ENCODE measurements at places on chromosomes 2 and 18.

DNA sequence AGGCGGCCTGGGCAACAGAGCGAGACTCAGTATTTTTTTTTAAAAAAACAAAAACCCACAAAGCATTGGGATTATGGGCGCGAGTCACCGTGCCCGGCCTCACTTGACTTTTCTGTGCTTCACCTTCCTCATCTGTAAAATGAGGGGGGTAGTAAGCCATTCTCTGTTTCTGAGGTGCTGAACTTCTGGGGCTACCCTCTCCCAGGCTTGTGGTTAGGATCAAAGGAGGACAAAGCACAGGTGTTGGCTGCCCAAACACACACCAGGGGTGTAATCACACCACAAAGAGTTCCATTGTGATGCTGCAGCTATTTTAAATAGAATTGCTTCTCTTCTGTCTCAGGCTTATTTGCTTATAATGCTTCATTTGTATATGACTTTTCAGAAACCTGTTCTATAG lies 35.8 kb upstream of the INHBB start:
- no peak for DNase-seq

DNA sequence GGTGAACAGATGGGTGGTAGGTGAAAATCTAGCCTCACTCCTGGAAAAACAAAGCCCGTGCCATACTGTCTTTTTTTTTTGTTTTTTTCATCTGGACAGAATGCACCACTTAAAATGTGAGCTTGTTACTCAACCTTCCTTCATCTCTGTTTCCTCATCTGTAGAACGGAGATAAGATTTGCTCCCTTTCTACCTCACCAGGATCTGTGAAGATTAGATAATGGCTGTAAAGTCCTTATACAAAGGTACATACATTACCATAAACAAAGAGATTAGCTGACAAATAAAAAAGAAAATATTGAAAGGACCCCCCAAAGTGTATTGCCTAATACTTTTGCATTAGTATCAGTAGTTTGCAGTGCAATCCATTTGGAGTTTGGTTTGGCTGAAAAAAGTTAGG lies 75.4 kb upstream of the ZEB2 start:
- no peak for DNase-seq

- no peak for DNase-seq
Observed at GRCh38 chr2:97754690-97755346, 41.4 kb downstream of the ZAP70 start.

DNA sequence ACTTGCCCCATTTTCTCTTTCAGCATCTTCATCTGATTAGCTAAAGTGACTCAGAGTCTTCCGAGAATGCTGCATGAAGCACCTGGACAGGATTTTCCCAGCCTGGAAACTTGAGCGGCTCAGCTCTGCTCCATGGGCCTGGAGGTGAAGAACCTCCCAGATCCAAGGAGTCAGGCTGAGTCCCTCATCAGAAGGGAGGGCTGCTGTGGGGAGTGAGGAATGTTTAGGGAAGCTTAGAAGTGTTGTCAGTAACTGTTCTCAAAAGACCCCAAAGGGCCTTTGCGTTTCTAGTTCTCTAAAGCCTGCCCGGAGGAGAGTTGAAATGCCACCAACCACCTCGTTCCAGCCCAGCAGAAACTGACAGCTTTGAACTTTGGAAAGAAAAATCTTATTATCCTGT lies 157.1 kb downstream of the CLIP4 start:
- DNase-seq, result no peak

DNA sequence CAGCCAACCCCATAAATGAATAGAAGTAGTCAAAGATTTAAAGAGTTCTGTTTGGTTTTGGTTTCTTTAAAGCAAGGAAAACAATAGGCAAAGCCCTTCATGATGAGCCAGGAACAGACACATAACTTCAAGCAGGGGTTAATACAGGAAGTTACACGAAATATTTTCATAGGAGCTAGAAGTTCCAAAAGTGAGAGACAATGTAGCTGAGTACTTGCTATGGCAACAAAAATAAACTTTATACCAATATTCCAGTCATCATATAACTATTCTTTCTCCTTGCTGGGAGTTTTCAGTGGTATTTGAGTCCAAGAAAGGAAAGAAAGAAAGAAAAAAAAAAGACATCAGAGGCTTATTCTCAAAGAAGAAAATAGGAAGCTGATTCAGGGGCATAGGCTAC lies 56.2 kb downstream of the COBLL1 start:
- no peak for DNase-seq

DNA sequence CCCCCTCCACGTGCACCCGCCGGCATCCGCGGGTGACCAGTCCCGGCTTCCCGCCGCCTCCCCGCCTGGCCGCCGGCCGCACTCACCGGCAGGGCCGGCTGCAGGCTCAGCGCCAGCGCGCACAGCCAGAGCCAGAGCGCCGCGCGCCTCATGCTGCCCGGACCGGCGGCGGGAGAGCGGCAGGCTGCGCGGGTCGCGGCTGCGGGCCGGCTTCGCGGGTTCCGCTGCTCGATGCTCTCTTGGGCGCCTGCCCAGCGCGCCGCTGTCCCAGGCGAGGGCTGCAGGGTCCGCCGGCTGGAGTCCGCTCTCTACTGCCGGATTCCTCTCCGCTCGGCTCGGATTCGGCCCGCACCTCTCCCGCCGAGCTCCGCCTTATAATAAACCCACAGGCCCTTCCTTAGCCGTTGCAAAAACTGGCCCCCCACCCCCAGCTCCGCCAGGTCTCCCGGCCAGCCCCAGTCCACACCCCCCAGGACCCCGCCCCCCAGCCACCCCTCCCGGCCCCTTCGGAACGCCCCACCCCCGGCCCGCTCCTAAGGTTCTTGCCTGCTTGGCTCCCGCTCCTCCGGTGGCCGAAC lies at the start of gene SDC1:
SDC1 (minus strand) TSS at position 415 of the 578 bp plus-strand sequence; CDS start at position 152, 263 bp downstream.
- peak; percentile 27 for DNase-seq

GRCh38 chr2:129862668-129863067 lies 116.8 kb upstream of the RAB6C start:
- no peak for DNase-seq

GRCh38 chr18:76620321-76621170 lies 125.5 kb upstream of the ZNF516 start:
- DNase-seq, result peak; percentile 32

GRCh38 chr2:132789066-132789465 lies 119.1 kb upstream of the LYPD1 start:
- DNase-seq, result no peak
